Karpas-422 (cell line): ENCODE measurements at places on chromosomes 4 and X. TPM values are rescaled to one million over a fixed set of nuclear protein-coding genes. Genes with fewer than 3 reads are reported as not detected.

DUSP21 gene
- not detected in 2 replicates for total RNA-seq

DTHD1 gene
- total RNA-seq: not detected in 2 replicates

C4orf50 gene
- total RNA-seq: 0.19 and 0.32 TPM in 2 replicates

ARX gene
- not detected in 2 replicates for total RNA-seq

LGI2 gene
- total RNA-seq: not detected in 2 replicates

MSANTD1 gene
- 0.52 and 1.0 TPM in 2 replicates for total RNA-seq

ASB9 gene
- total RNA-seq: not detected in 2 replicates

PPP4R3C gene
- total RNA-seq: not detected in 2 replicates

HTATSF1 gene
- total RNA-seq: 25.3 and 48.1 TPM in 2 replicates
